ENCODE measurements at places on chromosomes 3 and 15.

GRCh38 chr15:60155661-60156060, 151.6 kb downstream of the FOXB1 start:
- no peak for DNase-seq

DNA sequence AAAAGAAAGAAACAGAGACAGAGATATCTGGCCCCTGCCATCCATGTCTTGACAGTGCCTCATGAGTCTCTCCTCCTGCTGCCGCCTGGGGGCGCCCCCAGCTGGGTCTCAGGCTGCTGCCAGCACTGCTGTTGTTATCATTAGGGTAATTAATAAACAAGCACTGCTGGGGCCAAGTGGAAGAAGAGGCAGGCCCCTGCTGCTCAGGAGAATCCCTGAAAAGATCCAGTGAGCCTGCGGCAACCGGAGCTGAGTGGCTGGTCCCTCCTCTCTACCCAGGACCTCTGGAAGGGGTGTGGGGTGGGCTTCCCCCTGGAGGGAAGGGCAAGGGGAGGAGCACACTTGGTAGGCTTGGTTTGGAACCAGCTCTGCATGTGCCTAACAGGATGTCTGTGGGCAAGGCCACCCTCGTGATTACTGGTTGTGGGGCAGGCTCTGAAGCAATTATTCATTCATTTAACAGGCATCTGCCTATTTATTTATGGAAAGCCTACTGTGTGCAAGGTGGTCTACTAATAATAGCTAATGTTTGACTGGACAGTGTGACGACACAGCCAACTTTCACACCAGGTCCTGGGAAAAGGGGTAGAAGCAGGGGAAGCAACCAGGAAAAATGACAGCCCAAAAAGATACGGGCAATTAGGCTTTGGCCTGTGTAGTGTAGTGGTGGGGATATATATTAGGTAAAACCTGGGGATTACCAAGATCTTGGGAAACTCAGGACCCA, 1.2 kb upstream of the TYRO3 start:
- DNase-seq = peak; percentile 71

DNA sequence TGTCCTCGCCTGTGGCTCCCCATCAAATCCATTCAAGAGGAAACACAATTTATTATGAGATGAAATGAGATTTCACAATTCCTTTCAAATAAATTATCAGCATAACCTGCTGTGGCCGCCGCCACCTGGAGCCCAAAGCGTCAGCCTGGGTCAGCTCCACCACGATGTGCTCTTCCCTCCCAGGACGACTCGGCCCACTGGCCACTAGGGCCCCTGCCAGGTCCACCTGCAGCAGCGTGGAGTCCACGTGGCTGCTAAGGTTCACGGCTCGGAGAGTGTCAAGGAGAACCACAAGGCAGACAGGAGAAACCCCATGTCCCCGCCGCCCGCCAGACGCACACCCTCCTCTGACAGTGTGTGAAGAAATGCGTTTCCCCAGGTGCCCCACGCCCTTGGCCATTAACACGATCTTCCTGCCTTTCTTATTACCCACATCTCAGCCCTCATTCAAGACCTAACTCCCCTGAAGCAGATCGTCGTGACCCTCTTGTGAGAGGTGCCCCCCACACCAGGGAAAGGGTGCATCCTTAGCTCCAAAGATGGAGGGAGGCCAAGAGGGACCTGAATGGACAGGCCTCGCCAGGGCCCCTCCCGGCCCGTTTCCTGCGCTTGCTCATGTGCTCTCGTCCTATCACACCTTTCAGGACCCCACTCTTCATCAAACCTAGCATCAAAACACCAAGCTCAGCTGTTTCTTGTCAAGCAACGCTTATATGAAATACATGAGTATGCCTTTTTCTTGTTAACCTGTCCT, 80.6 kb downstream of the OCA2 start:
- no peak for DNase-seq

GRCh38 chr15:91537856-91538255, 315.7 kb upstream of the SLCO3A1 start:
- DNase-seq = no peak

- DNase-seq = no peak
Observed at GRCh38 chr15:60413231-60413824, 15.5 kb upstream of the ANXA2 start.

GRCh38 chr3:172204716-172205115, 165.3 kb downstream of the FNDC3B start:
- no peak for DNase-seq
